ENCODE measurements at places on chromosomes 16 and 17. TPM values are rescaled to one million over a fixed set of nuclear protein-coding genes. Genes with fewer than 3 reads are reported as not detected.

DNA sequence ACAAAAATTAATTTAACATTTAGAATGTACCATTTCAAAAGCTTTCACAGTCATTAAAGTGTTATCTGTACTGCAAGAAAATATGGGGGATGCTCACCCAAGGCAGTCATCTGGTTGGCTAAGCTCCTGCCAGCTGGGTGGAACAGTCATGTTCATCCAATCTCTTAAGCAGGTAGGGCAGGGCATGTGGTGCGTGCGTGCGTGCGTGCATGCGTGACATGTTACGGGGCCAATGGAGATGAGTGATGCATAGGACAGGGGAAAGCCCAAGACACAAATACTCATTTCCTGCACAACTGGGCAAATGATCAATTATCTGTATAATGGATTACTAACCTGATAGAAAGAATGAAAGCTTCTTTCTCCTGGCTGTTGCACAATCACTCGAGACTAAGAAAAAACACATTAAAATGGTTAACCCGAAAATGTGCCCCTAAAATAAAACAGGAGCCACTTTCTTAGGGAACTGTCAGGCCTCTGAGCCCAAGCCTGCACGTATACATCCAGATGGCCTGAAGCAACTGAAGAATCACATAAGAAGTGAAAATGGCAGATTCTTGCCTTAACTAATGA is 104.4 kb downstream of the MYO1D start:
- DNase-seq, result no peak

Gene CD300H
- not detected for total RNA-seq

GRCh38 chr17:6753006-6753445 is 2.8 kb upstream of the XAF1 start:
- peak; percentile 57 for DNase-seq

- peak; percentile 58 for DNase-seq
Observed at GRCh38 chr17:44345454-44346026, 438 bp downstream of the GRN start.

- no peak for DNase-seq
Observed at GRCh38 chr17:31457391-31458234, 66.1 kb downstream of the RAB11FIP4 start.

GRCh38 chr17:55549140-55549539 is 37.9 kb upstream of the SMIM36 start:
- DNase-seq, result no peak

Gene RABEP1
- total RNA-seq, result 16.8 TPM

GRCh38 chr17:19513897-19514488 is 19.7 kb upstream of the SLC47A1 start:
- peak; percentile 70 for DNase-seq

Gene SPATA22
- total RNA-seq, result not detected

- no peak for DNase-seq
Observed at GRCh38 chr17:33922971-33923370, 332.1 kb upstream of the CCL2 start.

DNA sequence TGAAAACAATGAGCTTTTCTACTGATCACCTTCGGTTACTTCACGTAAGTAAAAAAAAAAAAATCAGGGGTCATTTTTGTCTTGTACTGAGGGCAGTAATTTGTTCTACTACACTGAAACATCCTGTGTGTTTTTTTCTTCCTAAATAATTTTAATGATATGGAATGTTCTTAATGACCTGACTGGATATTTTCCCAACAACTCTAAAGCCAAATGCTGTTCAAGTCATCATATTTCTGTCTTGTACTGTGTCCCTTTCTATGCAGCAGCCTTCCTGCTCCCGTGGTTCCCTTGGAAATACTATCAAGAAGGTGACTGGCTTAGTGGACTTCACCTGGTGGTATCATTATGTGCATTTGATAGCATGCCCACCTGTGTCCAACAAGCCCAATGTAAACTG is 10.8 kb upstream of the CDR2 start:
- no peak for DNase-seq

Gene JPH3
- total RNA-seq, result not detected

DNA sequence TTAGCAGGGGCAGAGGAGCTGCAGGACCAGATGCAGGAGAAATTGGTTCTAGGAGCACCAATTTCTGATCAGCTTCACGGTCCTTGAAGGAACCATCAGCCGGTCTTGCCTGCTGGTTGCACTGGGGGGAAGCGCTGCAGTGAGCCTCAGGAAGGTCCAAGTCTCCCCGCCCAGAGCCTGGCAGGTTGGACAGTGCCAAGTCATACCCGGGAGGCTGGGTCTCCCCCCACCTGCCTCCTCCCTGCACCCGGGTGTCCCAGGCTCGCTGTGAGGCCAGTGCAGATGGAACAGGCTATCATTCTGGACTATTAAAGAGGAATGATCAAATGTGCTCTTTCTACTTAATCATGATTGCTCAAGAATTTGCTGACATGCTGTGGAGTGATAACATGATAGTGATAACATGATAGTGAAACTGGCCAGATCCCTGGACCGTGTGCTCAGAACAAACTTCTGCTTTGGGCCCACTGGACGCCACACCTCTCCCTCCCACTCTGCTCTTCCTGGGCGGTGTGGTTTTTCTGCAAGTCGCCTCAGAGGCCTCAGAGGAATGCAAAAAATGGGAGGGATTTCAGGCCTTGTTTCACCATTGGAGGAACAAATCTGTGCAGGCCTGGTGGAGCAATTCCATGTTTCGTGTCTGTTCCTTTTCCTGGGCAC is 236.0 kb downstream of the IRF8 start:
- no peak for DNase-seq

DNA sequence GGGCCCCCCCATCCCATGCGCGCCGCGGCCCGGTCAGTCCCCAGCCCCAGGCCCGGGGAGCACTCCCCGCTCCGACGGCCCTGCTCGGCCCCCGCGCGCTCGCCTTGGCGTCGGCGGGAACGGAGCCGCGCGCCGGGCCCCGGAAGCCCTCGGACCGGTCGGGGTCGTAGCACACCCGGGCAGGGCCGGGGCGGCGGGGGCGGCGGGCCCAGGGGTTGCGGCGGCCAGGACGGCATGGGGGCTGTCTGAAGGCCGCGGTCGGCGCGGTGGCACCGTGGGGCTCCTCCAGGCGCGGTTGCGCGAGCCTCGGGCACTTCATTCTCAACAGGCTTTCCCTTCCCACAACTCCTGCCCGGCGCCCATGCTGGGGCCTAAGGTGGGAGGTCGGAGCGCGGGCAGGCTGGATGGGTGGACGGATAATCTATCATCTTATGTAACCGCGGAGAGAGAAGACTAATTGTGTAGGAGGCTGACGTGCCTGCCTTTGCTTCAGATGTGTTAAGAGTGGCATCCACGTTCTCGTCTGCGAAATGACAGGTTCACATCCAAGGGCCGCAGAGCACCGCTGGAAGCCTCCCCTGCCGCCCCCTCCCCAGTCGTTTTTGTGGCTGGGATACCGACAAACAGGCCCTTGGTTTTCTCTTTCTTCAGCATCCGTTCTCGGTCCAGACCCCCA is 708 bp downstream of the BAIAP2 start:
- no peak for DNase-seq

DNA sequence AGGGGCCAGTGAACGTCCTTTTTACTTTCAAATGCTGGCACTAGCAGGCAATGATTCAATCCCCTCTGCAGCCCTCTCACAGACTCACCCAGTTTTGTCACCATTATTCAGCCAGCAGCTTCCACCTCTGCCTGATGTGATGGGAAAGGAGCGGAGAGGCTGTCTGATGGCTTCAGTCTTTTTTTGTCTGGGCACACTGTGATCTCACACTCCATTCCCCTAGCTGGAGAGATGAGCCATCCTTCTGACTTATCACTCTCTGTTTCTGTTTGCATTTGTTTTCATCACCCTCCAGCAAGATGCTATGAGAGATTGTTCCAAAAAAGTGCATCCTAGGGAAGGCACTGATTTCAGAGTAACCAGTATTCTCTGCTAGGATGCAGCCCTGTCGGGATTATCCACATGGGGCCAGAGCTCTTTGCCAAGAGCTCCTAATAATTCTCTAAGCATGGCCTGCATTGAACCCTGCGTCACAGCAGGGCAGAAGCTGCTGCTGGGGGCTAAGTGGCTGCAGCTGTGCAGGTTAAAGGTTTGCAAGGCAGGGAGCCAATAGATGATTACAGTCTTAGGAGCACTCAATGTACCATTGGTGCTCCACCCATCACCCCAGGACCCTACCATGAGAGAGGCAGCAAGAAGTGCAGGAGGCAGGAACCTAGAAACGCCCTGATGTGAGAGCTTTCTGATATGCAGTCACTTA is 236.1 kb upstream of the C16orf82 start:
- DNase-seq, result no peak

Gene NPIPB6
- total RNA-seq, result 0.28 TPM

DNA sequence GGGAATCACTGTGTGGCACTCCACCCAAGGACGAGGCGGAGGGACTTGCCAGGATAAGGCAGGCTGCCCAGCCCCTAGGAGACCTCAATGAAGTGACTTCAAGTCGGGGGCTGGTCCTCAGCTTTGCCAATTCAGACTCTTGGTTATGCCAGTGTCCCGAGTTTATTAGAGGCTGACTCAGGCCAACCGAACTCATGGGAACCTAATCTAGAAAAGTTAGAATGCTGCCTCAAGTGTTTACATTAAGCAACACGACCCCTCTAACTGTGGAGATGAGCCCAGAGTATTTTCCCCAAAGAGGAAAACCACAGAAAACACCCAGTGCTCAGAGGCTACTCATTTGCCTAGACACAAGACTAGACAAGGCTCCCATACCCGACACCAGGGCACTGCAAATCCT is 1.1 kb upstream of the TEKT3 start:
- DNase-seq, result no peak

Gene NEURL4
- total RNA-seq, result 17.0 TPM

- DNase-seq, result no peak
Observed at GRCh38 chr17:40854175-40854814, 12.7 kb downstream of the KRT12 start.

Gene CLEC19A
- not detected for total RNA-seq

Gene CCL14
- total RNA-seq, result 16.9 TPM

Gene CACNG5
- total RNA-seq, result not detected

Gene MYOCD
- 0.23 TPM for total RNA-seq

DNA sequence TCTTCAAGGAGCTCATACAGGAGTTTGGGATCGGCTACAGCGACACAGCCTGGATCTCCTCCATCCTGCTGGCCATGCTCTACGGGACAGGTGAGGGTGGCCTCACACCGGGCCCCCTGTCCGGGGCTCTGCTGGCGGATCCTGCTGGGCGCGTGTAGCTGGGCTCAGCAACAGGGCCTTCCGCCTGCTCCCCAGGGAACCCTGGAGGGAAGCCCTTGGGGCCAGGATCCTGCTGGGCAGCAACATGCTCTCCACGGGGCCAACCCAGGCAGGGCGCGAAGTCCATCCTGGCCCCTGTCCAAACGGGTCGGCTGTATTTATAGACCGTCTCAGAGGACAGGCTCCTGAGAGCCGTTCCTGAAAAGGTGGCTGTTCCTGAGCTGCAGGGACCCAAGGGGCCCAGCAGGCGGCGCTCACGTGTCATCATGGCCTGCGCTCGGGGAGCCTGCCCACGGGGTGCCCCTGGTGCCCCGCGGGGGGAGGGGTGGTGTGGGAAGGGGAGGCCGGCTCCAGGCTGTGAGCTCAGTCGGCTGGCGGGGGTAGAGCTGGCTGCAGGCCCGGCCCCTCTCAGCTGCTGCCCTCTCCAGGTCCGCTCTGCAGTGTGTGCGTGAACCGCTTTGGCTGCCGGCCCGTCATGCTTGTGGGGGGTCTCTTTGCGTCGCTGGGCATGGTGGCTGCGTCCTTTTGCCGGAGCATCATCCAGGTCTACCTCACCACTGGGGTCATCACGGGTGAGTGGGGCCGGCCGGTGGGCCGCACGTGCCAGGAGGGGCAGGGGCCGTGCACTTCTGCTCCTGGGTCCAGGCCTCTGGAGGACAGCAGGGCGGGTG is 7.5 kb downstream of the SLC16A3 start:
- peak; percentile 93 for DNase-seq

DNA sequence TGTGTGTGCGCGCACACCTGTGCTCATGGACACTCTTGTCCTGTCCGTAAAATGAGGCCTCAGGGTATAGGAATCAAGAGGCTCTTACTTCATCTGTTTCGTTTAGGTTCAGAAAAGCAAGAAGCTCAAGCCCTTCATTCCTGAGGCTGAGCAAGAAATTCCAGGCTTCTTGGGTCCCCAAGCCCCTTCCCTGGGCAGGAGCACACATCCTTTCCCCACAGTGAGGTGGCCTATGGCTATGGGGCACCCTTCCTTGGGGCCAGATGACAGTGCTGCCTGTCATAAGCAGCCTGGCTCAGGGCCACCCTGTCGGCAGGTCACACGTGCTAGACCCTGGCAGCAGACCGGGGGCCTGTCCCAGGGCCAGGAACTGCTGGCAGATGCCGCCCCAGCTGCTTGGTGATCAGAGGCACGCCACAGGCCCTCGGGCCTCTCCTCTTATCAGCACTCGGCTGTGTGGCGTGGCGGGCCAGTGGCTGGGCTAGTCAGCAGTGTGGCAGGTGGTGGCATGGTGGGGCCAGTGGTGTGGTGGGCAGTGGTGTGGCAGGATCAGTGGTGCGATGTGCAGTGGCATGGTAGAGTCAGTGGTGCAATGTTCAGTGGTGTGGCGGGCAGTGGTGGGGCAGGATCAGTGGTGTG is 50.2 kb downstream of the NKD1 start:
- peak; percentile 82 for DNase-seq

Gene CBX2
- total RNA-seq, result 0.75 TPM

GRCh38 chr17:4417129-4417667 is 16.5 kb upstream of the SPNS3 start:
- DNase-seq, result no peak

Gene GNGT2
- 0.20 TPM for total RNA-seq
